ENCODE measurements at places on chromosomes 2 and 18.

DNA sequence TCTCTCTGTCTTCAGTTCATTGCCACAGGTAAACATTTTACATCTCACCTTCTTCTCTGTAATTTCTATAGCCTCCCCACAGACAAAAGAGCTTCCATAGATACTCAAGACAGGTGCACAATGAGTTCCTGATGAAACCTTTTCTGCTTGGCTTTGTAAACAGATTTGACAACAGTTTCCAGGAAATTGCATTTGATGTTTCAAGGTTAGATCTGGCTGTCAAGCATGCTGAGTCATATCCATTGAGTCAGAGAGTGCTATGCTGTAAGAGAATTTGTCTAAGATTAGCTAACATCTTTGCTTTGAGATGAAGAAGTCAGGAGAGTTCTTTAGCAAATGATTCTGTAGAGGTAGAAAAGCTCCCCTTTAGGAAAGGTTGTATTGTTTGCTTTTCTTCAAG lies 40.6 kb upstream of the MAP2 start:
- no peak for DNase-seq

DNA sequence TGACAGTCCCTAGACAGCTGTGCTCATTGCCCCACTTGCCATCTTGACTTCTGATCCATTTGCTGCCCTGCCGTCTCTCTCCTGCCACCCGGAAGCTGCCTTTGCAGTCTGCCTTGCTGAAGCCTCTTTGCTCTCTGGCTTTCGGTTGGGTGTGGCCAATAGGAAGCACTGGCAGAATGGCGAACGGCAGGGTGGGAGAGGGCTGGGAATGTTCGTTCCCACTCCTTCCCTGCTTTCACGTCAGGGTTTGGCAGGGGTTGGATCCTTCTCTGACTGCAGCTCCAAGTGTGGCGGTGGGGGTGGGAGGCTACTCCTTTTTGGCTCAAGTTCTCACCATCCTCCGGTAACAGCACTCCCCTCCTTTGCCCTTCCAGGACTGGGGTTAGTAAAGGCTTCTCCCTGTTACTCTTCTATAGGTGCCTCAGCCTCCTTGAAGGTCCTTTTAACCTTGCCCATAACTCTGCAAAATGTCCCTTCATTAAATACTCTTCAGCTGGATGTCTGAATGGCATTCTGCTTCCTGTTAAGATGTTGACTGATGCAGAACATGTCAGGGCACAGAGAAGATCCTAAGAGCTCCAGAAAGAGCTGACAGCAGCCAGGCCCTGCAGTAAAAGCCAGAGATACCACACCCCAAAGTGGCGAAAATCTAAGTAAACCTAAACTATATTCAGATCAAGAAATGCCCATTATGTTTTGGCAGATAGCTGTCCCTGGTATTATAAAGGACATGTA lies 299.7 kb downstream of the CDCA7 start:
- DNase-seq: no peak

DNA sequence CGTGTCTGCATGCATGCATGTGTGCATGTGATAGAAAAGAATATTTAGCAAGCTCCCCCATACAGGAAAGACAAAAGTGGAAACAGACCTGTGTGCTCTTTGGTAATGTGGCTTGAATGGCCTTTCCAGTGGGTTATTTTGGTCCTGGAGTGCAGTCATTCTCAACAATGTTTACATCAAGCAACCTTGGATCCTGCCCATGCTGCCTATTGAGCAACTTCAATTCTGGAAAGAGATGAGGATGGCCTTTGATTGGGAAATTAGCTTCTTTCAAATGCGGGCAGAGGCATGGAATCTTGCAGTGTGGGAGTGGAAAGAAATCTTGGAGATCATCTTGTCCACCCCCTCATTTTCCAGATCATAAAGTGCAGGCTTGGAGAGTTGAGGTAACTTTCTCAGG lies 87.2 kb upstream of the SMAD2 start:
- no peak for DNase-seq

GRCh38 chr2:56582570-56582969 lies 398.8 kb downstream of the CCDC85A start:
- DNase-seq: no peak

GRCh38 chr2:121085801-121086200 lies 199.2 kb downstream of the TFCP2L1 start:
- DNase-seq: no peak

- DNase-seq: no peak
Observed at GRCh38 chr2:113734185-113734584, 22.3 kb downstream of the SLC35F5 start.

DNA sequence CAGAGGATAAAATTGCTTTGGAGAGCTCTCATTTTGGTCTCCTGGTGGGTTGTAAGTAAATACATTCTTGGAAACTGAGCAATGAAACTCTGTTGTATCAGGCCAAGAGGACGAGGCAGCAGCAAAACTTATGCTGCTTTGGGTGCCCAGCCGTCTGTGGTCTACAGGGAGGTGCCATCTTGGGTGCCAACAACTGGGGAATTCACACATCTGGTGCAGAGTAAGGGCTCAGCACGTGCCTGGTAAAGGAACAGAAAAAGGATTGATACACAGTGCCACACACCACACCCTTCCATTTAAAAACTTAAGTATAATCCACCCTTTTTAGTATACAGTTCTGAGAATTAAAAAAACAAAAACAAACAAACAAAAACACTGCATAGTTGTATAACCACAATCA lies 221.9 kb downstream of the TSN start:
- DNase-seq: no peak

DNA sequence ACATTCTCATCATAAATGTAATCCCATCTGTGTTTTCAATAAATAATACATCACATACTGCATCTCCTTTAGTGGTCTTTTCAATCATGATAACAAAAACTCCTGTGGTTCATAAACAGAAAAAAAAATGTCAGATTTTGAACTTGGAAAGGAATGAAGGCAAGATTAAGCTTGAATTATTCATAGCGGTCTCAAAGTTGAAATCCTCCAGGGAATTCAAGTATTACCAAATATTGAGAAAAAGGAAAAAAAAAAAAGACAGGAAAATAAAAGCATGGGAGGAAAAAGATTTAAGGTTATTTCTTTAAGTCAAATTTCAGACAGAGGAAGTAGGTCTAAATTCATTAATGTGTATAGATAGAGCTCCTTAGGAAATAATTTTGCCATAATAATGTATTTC lies 92.1 kb downstream of the COLEC12 start:
- no peak for DNase-seq

GRCh38 chr2:199160677-199161465 lies 296.9 kb downstream of the SATB2 start:
- DNase-seq: no peak

Measured in activated naive CD4-positive, alpha-beta T cell (primary cell).